CD4-positive, alpha-beta T cell treated with Interleukin-4 for 4 hours (primary cell): ENCODE measurements at places on chromosomes 2 and 18.

- DNase-seq: no peak
Measured at GRCh38 chr2:180553094-180553715, 427.2 kb upstream of the UBE2E3 start.

DNA sequence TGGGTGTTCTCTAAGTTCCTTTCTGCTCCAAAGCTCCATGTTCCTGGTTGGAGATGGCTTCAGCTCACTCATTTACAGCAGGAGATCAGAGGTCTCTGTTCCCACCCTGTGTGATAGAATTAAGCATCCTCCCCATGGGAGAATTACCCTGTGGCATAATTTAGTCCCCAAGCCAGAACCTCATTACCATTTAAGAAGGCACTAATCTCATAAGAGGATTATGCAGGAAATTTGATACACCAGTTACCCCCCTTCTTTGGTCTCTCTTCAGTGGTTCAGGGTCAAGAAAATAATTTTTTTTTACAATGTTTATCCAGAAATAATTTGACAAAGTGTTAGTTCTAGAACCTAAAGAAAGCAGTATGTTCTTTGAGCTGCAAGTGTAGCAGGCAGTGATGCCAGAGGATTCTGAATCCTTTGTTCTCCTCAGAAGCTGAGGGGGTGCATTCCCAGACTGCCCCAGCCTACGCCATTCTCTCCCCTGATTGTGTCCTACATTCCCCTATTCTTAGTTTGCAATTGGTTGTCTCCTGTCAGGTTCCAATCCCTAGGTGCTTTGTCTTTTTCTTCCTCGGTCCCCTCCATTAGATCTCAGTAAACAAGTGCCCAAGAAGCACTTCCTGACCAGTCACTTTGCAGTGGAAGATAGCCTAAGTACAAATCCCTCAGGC is 163.6 kb downstream of the PRKCE start:
- no peak for DNase-seq

DNA sequence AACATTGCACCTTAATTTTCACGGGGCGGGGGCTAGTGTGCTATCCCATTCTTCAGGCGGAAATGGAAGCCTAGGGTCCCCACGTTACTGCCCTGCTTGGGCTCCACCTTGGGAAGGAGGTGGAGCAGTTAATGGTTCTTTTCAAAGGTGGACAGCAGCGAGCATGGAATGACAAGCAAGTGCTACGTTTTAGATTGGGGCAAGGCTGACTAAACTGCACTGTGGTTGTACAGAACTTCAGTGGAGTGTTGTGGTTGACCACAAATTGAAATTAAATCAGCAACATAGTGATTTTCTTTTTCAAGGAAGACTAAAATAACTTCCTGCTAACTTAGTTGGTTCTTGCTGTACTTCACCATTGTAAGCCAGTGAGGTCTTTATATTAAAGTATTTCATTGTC is 47.0 kb downstream of the CHRNA1 start:
- peak; percentile 52 for DNase-seq

DNA sequence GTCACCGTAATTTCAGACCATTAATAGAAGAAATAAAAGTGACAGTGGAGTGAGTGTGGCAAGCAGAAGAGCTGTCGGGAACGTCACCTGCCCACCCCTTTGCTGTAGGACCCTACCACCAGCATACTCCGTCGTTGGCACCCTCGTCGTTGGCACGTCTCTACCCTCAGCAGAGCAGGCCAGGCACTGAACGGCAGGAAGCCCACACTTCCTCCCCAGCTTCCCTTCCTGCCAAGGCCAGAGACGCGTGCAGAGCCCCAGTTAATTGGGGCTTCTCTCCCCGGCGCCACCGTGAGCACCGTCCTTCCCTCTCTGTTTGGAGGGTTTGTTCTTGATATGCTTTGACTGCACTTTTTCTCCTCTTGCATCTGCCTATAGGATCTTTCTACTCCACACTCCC is 27.0 kb upstream of the NFATC1 start:
- DNase-seq: no peak

DNA sequence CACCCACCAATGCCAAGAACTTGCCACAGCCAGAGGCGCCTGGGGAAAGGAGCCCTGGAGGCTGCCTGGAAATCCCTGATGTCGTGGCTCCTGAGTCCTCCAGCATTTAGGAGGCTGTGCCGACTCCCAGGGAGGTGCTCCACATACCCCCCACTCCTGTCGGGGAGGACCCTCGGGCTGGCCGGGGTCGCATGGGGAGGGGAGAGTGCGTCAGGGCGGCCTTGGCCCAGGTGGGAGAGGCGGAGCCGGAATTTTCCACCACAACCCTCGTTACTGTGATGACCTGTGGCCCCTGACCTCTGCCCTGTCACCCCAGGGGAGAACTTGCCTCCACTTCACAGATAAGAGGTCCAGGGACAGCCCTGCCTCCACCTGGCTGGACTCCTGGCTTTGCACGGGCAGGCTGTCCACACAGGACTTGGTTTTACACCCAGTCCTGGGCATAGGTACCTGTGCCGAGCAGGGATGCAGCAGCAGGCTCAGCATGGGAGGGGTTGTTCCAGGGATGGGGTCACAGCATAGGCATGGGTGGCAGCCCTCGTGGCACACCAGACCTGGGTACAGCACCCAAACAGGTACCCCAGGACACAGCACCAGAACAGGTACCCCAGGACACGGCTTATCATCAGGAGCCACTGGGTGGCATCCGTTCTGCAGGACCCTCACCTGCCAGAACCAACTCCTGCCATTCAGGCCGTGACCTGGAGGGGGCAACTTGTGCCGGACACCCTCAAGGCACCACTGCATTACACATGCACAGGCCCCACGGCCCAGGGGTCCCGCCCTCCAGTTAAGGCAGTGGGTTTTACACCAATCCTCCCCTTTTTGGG is 12.3 kb upstream of the AGXT start:
- no peak for DNase-seq

GRCh38 chr2:27261241-27261925 is 1.5 kb downstream of the SLC30A3 start:
- DNase-seq: no peak

- no peak for DNase-seq
Measured at GRCh38 chr2:187874786-187875185, 320.6 kb upstream of the TFPI start.

GRCh38 chr2:160267692-160268091 is 67.6 kb upstream of the ITGB6 start:
- DNase-seq: no peak

DNA sequence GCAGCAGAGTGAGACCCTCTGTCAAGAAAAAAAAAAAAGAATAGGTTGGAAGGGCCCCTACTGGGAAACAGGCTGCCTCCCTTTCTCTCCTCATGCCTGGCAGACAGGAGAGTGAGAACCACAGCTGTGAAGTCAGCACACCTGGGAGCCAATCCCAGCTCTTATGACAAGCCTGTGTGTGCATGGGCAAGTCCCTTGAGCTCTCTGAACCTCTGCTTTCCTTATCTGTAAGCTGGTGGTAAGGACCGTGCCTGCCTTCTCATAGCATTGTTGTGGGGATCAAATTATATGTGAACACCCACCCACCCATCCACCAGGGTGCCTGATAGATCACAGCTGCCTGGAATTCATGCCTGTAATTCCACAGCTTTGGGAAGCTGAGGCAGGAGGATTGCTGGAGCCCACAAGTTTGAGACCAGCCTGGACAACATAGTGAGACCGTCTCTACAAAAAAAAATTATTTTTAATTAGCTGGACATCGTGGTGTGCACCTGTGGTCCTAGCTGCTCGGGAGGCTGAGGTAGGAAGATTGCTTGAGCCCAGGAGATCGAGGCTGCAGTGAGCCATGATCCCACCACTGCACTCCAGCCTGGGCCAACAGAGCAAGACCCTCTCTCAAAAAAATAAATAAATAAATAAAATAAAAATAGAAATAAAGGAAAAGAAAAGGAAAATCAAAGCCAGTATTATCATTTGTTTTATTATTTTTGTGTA is 66.9 kb upstream of the MCFD2 start:
- DNase-seq: no peak

DNA sequence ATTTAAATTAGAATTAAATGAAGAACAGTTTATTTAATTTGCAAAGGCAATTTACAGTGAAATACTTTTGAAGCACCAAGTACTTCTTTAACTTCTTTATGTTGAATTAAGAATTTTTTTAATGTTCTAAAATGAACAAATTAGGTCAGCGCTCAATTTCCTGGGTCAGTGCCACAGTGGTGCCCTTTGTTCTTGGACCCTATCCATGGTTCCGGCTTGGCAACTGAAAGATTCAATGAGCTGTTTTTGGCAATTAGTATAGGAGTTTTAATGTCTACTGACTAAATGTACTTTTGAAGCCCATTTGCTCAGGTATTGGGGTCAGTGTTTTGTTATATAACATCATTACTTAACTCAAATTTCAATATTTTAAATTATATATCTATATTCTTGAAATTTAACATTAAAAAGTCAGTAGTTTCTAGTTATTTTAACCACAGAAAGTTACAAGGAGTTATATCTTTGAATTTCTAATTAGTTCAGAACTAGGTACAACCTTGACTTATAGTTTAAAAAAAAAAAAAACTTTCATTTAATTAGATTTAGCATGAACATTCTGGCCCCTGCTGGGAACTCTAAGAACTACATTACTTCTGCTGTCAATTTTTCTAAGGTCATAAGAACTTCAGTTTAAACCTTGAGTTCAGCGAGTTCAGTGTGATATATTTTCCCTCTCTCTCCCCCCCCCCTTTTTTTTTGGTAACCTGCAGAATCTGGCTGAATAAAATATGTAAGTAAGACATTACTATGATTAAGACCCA is 7.6 kb upstream of the MSTN start:
- peak; percentile 36 for DNase-seq

- DNase-seq: no peak
Measured at GRCh38 chr2:88074854-88075292, 7.2 kb downstream of the SMYD1 start.

GRCh38 chr2:233789554-233789953 is 11.4 kb downstream of the MROH2A start:
- no peak for DNase-seq

DNA sequence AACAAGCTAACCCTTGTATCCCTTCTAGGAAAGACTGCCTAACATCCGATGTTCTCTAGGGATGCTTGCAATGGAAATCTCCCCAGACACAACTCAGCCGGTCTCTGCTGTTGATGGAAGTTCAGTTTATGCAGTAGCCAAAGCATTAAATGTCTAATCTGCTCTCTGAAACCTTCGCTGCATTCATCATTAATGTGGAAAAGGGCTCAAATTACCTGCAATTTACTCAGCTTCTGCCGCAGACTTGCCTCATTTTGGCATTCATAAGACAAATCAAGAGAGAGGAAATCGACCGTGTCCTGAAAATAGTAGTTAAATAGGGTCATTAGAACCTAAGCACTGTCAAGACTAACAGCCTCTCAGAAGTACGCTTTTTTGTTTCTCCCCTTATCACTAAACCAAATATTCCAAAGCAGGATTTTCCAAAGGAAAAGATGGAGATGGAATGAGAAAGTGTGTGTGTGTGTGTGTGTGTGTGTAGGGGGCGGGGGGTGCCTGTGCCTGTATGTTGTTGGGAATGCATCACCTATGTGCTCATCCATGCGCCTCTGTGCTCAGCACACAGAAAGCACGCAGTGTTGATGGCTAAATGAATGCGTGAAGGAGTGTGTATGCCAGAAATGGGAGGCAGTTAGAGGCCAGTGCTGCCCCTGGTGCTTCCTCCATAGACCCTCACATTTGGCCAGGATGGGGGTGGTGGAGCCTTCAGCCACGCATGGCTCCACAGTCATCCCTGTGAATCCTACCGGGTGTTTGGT is 7.4 kb downstream of the LCT start:
- DNase-seq: no peak

GRCh38 chr2:74267068-74267467 is 68.7 kb downstream of the MTHFD2 start:
- DNase-seq: peak; percentile 84

GRCh38 chr2:215392687-215393270 is 43.1 kb downstream of the FN1 start:
- DNase-seq: no peak

GRCh38 chr2:216371721-216372702 is at the start of gene MARCHF4:
TSS of gene MARCHF4 (minus strand) at chr2:216372483. CDS start at chr2:216370260, 2,223 bp downstream.
- DNase-seq: peak; percentile 50

DNA sequence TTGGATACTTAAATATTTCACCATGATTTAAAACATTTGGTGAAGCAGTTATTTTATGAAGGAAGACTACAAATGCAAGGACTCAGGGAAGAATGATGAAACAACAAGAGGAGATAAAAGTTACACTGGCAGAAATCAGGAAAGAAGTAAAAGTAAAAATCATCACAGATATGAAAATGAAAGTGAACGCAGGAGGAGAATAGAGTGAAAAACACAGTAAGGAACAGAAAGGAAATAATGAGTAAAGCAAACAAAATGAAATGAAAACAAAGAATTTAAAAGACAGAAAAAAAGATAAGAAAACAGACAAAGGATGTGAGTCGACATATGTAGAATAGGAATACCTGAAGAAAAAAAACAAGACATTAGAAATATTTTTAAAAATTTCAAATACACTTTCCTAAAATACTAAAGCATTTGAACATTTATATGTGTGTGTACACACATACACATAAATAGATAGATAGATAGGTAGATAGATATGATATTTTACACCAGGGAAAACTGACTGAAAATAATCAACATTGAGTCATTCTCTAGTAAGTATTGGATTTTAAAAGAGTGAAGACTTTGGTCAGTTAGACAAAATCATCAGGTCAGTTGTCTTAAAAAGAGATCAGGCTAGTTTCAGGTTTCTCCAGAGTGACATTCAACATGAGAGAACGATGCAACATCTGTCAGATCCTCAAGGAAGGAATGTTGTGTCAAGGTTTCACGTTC is 12.1 kb upstream of the KDSR start:
- DNase-seq: no peak

- DNase-seq: no peak
Measured at GRCh38 chr2:122322815-122323214, 567.4 kb downstream of the TSN start.

- peak; percentile 7 for DNase-seq
Measured at GRCh38 chr18:13800505-13801259, 23.3 kb upstream of the MC5R start.

DNA sequence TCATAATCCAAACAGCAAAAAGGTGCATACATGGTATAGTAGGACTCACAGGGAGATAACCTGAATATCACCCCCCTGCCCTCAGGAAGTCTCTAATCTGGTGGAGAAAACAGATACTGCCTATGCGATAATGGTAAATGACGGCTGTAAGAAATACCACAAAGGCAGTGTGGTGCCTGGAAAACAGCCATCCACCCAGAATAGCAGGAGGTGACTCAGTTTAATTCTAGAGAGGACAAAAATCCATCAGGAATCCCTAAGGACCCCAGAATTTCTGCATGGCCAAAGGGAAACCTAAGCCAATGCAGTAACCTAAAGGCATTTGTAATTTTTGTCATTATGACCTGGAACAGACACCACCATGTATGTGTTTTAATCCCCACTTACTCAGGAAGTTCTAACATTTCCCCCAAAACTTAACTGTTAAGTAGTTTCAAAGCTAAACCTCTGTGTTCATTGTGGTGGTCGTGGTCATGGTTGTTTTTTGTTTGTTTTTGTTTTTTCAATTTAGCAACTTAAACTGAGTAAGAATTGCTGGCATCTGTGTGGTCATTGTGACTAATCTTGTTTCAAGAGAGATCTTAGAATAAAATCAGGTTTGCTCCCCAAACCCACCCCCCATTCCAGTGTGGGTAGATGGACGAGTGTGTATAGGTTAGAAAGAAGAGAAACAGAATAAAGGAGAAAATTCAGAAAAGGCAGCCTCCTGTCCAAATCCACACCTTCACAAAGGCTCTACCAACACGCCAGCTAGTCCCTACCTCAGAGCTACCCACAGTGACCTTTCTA is 121.5 kb upstream of the CDCA7 start:
- no peak for DNase-seq

- no peak for DNase-seq
Measured at GRCh38 chr18:50395093-50395492, 20.2 kb downstream of the SKA1 start.
